Gastrocnemius medialis (tissue), 4 donors: ENCODE measurements at places on chromosomes 3 and 15. TPM values are rescaled to one million over a fixed set of nuclear protein-coding genes. Genes with fewer than 3 reads are reported as not detected.

The HYKK gene
- total RNA-seq, result 6.6 TPM

The PCLAF gene
- total RNA-seq, result not detected

The SLC27A2 gene
- 0.29 TPM for total RNA-seq

The ARL14 gene
- not detected for total RNA-seq

The SH2D7 gene
- total RNA-seq, result not detected

The OR5K2 gene
- not detected for total RNA-seq

DNA sequence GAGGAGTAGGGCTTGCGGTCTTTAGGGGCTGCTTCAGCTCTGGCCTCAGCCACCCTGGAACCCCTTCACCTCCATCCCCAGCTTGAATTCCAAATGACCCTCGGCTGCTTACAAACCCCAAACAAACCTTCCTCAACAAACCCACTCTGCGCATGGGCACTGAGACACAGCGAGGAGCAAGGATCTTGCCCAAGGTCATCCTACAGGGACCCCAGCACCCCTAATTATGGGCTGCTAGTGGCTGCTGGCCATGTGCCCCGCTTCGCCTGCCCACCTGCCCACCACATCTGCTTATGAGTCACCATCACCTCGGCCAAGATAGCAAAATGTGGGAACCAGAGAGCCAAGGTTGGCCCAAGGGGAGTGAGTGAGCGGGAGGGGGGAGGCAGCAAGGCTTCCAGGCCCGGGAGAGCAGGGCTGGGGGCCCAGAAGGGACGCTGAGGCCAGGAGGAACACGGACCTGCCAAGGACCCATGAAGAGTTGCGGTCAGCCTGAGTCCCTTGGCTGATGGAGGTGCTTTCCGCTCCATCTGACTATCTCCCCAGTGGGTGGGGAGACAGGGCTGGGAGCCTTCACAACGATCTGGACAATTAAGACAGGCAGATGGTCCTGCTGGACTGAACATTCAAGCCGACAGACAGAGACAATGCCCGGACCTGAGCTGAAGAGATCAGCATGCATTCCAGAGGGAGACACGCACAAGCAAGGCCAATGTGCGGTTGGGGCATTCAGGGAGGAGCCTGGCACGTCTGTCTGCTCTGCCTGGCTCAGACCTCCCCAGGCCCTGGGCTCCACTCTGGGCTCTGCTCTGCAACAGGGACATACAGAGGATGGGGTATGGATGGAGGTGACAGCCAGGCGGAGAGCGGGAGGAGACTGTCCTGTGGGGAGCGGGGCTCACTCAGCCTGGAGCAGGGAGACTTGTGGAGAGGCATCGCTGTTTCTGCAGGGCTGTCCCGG is 10.8 kb upstream of the GRIP2 start:
- H3K4me3 ChIP-seq, result no peak overlapping the region
- H3K27me3 ChIP-seq, result no peaks in the 10 kb centered on the region
- peaks cover 11% of the 10 kb centered on the region for H3K4me1 ChIP-seq
- no peaks in the 10 kb centered on the region for H3K36me3 ChIP-seq

GRCh38 chr3:37112987-37113386 is 61.4 kb downstream of the LRRFIP2 start:
- no peaks in the 10 kb centered on the region for H3K27me3 ChIP-seq
- H3K36me3 ChIP-seq, result peaks cover 5% of the 10 kb centered on the region
- peaks cover 14% of the 10 kb centered on the region for H3K4me1 ChIP-seq
- H3K4me3 ChIP-seq, result no peak overlapping the region
- DNase-seq, result no peak

DNA sequence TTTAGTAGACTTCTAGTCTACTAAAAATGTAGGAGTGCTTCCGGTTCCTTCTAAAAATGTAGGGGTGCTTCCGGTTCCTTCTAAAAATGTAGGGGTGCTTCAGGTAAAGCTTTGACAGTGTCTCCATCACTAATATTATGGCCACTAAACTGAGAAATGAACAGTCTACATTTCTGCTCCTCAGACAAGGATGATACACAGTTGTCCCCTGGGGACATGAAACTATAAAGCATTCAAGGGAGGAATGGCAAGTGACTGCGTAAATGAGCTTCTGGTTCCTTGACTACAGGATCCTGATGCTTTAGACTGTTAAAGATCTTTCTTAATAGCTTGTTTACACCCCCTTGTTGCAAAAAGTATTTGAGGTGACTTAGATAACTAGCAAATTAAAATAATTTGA is 53.9 kb upstream of the SLC9A9 start:
- H3K4me1 ChIP-seq, result no peaks in the 10 kb centered on the region
- H3K27ac ChIP-seq, result no peak overlapping the region
- no peaks in the 10 kb centered on the region for H3K36me3 ChIP-seq
- no peak overlapping the region for H3K4me3 ChIP-seq
- no peak for DNase-seq
- no peaks in the 10 kb centered on the region for H3K27me3 ChIP-seq

DNA sequence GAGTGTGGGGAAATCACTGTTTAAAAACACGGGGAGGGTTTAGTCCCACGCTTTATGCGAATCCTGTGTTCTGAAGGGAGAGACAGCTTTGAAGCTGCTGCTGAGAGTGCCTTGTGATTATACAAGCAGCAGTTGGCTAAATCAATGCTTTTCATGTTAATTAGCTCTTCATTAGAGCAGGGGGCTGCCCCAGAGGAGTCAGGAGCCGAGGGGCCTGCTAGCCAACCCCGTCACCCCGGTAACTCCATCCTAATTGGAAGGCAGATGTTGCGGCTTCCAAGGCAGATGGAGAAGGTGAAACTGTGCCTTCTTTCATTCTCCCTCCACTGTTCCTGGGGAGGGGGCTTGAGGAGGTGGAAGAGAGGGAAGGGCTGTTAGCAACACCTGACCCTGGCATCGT is 92.4 kb upstream of the ANKRD34C start:
- no peak for DNase-seq
- H3K4me3 ChIP-seq, result no peak overlapping the region
- no peak overlapping the region for H3K27ac ChIP-seq
- no peaks in the 10 kb centered on the region for H3K36me3 ChIP-seq

- peak overlapping the region; percentile 80 for H3K27ac ChIP-seq
- H3K4me3 ChIP-seq, result no peak overlapping the region
- no peaks in the 10 kb centered on the region for H3K36me3 ChIP-seq
- H3K27me3 ChIP-seq, result no peaks in the 10 kb centered on the region
- no peak for DNase-seq
- H3K4me1 ChIP-seq, result peaks cover 31% of the 10 kb centered on the region
Observed at GRCh38 chr3:47912006-47912504, 104.2 kb downstream of the MAP4 start.

- no peaks in the 10 kb centered on the region for H3K27me3 ChIP-seq
- no peaks in the 10 kb centered on the region for H3K36me3 ChIP-seq
- H3K4me1 ChIP-seq, result no peaks in the 10 kb centered on the region
- DNase-seq, result no peak
- H3K4me3 ChIP-seq, result no peak overlapping the region
Observed at GRCh38 chr3:55609230-55609827, 122.2 kb upstream of the WNT5A start.

GRCh38 chr15:75138016-75138999 is 63.4 kb upstream of the C15orf39 start:
- H3K27me3 ChIP-seq, result no peaks in the 10 kb centered on the region
- no peak overlapping the region for H3K4me3 ChIP-seq
- no peaks in the 10 kb centered on the region for H3K36me3 ChIP-seq
- H3K27ac ChIP-seq, result no peak overlapping the region
- no peak for DNase-seq
- no peaks in the 10 kb centered on the region for H3K4me1 ChIP-seq

GRCh38 chr3:60475096-60475495 is 776.2 kb downstream of the FHIT start:
- DNase-seq, result no peak
- no peaks in the 10 kb centered on the region for H3K36me3 ChIP-seq
- no peak overlapping the region for H3K27ac ChIP-seq

DNA sequence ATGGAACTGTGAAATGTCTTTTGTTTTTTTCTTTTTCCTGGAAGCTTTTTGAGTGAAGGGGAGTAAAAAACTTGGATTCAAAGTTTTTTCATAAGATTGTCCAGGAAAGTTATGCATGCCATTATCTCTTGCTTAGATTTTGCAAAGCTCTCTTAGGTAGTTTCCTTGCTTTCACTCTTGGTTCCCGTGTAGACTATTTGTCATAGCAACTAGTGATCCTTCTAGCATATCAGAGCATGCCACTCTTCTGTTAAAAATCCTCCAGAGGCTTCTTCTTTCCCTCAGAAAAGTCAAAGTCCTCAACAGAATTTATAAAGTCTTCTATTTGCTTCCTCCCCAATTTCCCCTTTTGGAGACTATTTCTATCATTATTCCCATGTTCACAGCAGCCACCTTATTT is 21.1 kb downstream of the GTF2E1 start:
- DNase-seq, result no peak
- H3K27ac ChIP-seq, result no peak overlapping the region

DNA sequence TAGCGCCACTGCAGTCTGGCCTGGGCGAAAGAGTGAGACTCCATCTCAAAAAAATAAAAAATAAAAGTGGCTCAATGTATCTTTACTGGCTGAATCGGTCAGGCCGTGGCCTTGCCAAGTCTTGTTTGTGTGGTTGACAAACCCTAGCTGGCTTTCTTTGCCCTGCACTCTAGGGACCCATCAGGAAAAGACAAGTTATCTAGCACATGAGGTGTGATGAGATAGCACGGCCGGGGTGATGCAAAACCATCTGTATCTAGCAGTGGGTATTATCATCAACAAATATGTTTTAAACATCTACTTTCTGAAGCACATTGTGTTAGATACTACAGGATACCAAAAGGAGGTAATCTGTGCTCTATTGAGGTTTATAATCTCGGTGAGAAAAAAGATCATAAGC is 3.9 kb upstream of the DPP8 start:
- peaks cover 9% of the 10 kb centered on the region for H3K4me1 ChIP-seq
- H3K4me3 ChIP-seq, result no peak overlapping the region
- DNase-seq, result no peak
- H3K27ac ChIP-seq, result no peak overlapping the region
- H3K27me3 ChIP-seq, result no peaks in the 10 kb centered on the region

DNA sequence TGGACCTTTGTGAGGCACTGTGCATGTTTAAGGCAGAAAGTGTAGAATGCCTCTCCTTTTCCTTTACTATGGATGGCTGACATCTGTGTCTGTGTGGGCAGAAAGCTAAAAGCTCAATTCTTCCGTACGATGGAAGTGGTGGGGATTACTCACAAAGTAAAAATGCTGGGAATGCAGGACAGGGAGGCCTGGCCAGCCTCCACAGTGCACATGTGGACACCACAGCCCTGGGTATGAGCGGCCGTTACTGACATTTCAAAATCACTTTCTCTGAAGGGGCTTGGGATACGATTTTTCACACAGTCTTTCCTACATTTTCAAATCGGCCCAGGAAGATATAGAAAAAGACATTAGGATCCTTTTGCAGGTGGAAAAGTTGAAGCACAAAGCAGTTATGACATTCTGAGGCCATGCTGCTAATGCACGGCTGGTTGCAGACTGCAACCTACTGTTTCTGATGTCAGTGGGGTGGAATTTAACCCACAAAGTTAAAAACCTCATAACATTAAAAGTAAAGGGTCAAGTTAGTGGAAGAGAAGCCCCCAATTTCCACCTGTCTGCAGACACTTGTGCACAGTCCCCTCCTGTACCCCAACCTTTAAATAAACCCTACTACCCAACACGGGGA is 27.9 kb downstream of the EHD4 start:
- H3K27ac ChIP-seq, result no peak overlapping the region
- no peaks in the 10 kb centered on the region for H3K27me3 ChIP-seq
- H3K4me3 ChIP-seq, result no peak overlapping the region

- H3K36me3 ChIP-seq, result no peaks in the 10 kb centered on the region
- H3K27ac ChIP-seq, result no peak overlapping the region
- no peak overlapping the region for H3K4me3 ChIP-seq
- no peaks in the 10 kb centered on the region for H3K27me3 ChIP-seq
- DNase-seq, result no peak
- H3K4me1 ChIP-seq, result no peaks in the 10 kb centered on the region
Observed at GRCh38 chr3:70281663-70282062, 30.8 kb downstream of the MDFIC2 start.

DNA sequence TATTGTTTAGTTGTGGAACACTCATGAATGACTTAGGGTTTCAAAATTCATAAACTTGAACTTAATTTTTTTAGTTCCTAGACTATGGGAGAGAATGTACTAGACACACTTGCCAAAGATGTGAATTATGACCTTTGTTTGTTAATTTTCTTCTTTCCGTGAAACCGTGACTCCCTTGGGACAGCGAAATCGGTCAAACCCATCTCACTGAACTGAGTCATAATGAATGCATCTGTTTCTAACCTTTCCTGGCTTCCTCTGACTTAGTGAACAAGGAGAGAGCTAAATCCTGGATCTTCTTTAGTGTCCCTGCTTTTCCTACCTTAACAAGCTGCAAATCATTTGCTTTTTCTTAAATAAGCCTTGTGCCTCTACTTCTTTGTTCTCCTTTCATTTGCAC is 85.5 kb downstream of the LARS2 start:
- no peak overlapping the region for H3K4me3 ChIP-seq
- no peaks in the 10 kb centered on the region for H3K27me3 ChIP-seq
- H3K4me1 ChIP-seq, result no peaks in the 10 kb centered on the region
- no peak for DNase-seq
- H3K36me3 ChIP-seq, result peaks cover 40% of the 10 kb centered on the region
- H3K27ac ChIP-seq, result no peak overlapping the region

- H3K4me1 ChIP-seq, result no peaks in the 10 kb centered on the region
- no peak overlapping the region for H3K27ac ChIP-seq
- DNase-seq, result no peak
- no peaks in the 10 kb centered on the region for H3K27me3 ChIP-seq
- H3K36me3 ChIP-seq, result no peaks in the 10 kb centered on the region
Observed at GRCh38 chr3:117117188-117117936, 407.8 kb downstream of the TUSC7 start.

DNA sequence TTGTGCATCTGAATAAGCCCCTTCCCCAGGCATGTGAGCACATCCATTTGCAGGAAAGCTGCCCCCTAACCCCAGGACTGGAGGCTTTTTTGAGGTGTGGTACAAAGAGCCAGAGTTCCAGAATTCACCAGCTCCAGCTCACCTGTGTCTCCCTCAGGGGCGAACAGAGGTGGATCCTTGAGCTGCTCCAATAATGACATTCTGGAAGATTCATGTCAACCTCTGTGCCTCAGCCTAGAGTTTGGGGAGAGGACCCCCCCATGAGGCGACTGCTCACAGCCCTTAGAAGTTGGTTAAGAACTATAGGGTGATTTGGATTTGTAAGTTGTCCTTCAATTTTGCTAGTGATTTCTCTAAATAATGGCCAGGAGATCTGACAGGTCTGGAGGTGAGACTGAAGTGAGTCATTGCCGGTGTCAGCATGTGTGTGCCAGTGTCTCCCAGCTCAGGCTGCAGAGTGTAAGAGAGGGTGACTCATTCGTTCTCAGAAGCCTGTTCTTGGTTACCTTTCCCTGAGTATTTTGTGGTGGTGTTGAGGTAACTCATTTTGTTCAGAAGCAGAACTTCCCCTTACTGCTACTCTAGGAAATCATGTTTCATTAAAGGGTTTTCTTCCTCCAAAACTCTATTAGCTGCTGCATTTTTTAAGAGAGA is 136.9 kb upstream of the TOPAZ1 start:
- H3K27ac ChIP-seq, result no peak overlapping the region
- peaks cover 12% of the 10 kb centered on the region for H3K27me3 ChIP-seq
- H3K4me3 ChIP-seq, result no peak overlapping the region
- H3K4me1 ChIP-seq, result no peaks in the 10 kb centered on the region
